Adrenal gland (tissue), 19 donors: ENCODE measurements at places on chromosomes 7 and 10.

DNA sequence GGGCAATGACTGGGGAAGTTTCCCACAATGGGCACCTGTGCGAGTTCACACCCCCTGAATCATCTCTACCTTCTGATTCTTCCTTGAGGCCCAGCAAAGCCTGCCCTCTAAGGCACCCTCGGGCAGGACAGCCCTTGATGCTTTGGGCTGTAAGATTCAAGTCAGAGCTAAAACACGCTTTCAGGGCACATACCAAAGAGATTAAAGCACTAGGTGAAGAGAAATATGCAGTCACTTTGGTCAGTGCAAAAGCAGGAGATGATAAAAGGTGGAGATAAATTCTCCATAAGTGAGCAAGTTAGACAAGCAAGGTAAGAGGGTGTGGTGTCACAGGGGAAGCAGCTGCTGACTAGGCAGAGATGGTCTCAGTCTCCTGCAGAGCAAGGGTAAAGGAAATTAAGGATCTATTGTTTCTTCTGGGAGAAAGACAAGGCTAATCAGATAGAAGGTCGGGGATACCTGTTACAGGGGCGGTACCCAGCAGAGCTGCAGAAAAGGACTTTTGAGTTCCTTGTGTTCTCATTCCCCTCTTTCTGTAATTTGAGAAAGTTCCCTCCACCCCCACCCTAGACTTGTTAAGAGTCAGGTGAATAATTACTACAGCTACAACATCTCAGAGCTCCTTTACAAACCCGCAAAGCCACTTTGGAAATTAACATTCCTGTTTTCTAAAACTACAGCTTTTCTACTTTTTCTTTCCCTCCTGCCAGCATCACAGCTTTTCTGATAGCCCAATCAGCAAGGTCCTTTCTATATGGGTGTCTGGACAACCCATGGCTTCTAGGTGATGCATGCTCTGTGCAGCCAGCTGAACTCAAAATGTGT, 26.4 kb downstream of the PDLIM1 start:
- DNase-seq, result no peak

DNA sequence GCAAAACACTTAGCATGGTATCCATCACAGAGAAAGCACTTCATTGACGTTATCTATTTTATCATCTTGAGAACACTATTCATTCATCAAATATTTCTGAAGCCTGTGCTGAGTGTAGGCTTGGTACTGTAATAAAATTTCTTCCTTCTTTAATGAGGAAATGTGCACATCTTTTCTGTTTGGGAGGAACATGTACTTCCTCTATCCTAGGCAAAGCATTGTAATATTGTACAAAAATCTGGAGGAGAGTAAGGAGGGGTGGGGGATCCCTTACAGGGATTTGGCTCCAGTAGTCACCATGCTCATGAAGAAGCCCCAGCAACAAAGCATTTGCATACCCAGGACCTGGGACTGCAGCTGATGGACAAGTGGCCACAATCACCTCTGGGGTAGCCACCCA, 39.9 kb upstream of the SORCS3 start:
- no peak for DNase-seq

DNA sequence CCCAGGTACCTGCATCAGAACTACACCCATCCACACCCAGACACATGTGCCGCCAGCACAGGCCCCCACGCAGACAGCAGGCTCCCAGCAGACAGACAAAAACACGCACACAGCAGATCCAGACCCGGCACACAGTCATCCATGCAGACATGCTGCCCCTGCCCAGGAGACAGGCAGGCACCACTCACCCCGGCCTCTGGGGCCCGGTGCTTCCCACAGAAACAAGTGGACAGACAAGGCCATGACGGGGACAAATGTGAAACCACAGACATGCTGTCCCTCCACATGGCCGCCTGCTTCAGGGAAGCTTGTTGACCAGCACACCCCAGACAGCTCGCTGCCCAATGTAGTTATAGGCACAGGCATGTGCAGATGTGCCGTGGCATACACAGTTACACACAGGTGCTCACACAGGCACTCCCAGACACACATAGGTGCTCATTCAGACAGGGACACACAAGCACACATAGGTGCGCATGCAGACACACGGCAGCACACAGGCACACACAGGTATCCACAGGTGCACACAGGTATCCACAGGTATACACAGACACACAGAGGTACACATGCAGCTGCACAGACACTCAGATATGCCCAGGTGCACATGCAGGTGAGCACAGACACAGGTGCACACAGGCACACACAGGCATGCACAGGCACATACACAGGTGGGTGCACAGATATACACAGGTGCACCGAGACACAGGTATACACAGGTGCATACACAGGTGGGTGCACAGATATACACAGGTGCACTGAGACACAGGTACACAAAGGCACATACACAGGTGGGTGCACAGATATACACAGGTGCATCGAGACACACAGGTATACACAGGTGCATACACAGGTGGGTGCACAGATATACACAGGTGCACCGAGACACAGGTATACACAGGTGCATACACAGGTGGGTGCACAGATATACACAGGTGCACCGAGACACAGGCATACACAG, 10.5 kb upstream of the SCART1 start:
- DNase-seq, result no peak

GRCh38 chr7:1950452-1951158, 280.5 kb downstream of the ELFN1 start:
- no peak for DNase-seq

DNA sequence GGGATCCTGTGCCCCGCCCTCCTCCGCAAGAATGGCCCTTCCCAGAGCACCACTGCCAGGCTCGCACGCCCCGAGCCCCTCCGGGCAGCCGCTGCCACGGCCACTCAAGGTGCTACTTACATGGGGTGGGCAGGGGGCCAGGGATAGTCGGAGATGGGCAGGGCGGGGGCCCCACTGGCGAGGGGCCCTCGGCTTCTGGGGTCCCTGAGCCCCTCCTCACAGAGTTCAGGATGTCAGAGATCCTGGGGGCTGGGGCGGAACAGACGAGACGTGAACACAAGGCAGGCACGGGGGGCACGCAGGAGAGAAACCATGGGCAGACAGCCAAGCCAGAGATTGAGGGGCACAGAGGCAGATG, 25.6 kb downstream of the YKT6 start:
- no peak for DNase-seq

GRCh38 chr7:140219672-140220524, 43.1 kb upstream of the KDM7A start:
- no peak for DNase-seq

- no peak for DNase-seq
These were observed 91.5 kb downstream of the MCU start for GRCh38 chr10:72783410-72783833.

DNA sequence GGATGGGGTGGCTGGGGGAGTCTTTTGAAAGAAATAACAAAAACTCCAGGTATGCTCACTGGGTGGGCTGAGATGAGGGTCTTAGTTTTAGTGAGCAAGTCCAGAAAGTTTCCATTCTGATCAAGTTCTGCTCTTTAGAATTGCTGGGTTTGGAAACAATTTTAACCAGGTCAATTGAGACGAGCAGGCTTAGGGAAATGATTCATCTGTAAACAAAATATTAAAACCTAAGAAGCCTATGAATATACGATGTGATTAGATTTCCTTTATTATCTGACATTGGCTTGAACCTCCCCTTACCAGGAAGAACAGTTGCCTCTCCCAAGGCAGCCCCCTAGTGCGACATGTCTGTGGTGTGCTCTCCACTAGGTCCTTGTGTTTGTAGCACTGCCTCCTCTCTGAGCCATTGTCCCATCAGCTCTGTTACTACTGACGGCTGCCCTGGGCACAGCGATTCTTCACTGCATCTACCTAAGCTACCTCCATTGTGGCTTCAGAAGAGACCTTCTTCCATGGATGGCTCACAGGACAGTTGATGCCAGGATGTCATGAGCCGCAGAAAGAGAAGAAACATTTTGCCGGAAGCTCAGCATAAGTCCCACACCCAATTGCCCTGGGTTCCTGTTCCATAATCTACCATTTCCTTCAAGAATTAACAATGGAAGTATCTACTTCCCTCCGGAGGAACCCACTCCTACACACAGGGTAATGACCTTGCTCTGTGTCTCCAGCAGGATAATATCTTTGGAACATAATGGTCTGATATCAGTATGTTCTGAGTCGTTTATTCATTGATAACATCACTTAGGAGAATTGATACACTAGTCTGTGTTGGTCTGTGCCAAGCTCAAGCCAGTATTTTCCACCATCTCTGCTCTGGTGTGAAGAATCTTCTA, 95.1 kb upstream of the ITGB1 start:
- no peak for DNase-seq

DNA sequence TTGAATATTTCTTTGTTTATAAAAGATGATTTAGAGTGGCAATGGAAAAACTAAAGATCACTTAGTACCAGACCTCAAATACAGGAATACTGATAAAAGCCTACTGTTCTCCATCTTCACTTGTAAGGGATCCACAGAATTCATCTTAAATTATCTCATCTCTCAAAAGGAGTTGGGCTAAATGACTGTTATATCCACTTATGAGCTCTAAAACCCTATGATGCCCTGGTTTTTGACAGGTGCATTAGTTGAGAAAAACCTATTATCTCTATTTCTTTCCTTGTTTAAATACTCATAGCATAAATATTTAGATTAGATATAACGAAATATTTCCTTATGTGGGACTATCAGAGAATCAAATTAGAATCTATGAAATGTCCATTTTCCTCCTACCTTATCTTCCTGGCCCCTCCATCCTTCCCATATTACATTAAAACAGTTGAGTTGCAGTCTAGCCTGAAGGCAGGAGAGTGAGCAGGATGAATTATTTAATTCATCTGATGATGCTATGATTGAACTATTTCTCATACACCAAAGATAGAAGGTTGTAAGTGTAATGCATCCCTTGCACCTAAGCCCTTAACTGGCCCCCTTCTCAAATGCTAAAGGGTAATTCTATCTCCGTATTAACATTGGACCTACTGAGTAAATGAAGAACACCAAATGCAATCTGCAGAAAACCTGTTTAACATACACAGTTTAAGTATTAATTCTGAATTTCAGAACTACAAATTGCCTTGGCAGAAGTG, 29.7 kb downstream of the PPP3CB start:
- DNase-seq, result no peak

GRCh38 chr10:3208481-3209406, 36.2 kb upstream of the PITRM1 start:
- no peak for DNase-seq

DNA sequence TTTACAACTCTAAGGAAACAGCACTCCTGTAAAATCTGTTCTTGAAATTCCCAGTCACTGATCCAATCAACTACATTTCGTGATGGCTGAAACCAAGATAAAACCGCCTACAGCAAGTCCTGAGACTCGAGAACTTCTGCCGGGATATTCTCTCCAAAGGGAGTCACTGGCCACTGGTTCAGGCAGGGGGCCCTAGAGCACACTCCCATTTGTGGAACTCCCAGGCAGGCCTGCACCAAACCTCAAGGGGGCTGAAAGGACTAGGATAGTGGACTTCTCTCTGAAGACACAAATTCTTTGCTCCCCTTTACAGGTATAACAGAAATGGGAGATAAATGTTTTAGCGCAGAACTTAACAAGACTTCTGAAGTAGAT, 16.3 kb downstream of the CYTH3 start:
- DNase-seq, result no peak

DNA sequence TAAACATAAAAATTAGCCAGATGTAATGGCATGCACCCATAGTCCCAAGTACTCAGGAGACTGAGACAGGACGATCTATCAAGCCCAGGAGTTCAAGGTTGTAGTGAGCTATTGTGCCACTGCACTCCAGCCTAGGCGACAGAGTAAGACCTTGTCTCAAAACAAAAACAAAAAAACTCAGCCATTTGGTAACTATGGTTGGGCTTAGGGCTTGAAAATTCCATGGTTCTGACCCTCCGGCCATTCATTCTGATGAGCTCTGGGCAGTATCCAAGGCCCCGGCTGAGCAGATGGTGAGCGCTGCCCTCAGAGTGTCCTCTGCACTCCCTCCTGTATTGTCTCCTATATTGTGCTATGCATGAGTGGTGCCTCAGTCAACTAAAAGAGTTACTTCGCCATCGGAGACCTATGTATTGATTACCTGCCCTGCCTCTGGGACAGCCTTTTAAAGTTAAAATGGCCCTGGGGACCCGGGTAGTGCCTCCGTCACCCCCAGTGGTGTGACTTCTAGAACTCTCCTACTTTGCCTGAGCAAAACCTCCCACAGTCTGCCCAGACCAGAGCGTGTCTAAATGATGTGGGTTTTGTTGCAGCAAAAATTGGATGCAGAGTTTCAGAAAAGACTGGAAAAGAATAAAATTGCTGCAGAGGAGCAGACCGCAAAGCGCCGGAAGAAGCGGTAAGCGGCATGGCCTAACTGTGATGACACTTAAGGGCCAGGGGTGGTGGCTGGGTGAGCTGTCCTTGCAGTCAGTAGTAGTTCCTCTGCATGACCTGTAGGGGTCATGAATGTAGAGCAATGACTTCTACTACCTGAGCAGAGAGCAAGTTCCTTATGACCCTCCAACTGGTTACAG, 8.1 kb downstream of the PRKRIP1 start:
- DNase-seq, result no peak

DNA sequence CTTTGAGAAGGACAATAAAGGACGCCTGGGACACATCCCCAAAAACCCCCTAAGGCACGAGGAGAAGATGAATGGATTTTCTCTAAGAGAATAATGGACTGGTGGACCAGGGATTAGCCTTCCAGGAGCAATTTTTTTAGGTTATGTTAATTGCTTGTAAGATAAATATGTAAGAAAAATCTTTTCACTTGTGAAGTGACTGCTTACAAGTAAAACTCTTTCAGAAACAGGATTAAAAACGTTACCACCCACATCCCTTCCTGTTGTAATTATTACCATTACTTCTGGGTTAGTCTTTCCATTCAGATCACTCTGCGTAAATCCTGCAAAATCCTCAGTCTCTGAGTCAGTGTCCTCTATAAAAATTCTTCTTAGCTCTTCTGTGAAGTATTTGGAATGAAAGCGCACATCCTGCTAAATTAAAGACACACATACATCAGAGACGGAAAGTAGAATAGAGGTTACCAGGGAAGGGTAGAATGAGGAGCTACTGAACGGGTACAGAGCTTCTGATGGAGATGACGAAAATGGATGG, 34.3 kb downstream of the CDCA7L start:
- no peak for DNase-seq

GRCh38 chr10:114389426-114389825, 14.9 kb downstream of the AFAP1L2 start:
- DNase-seq, result peak; percentile 63

DNA sequence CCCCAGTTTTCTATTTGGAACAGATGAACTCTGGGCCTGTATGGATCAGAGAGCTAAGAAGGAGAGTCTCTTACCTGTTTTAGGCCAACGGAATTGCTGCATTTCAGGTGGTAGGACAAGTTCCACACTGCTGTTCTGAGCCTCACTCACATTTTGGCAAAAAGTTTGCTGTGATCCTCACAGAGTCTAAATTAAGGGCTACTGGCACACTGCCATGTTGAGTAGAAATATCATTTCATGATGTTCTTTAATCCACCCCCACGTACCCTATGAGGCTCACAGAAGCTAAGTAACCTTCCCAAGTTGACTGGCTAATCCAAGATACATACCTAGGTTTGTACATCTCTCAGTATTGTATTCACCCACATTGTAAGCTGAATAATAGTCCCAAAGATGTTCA, 447.2 kb downstream of the INHBA start:
- DNase-seq, result no peak
